Heart left ventricle (tissue), 16 donors: ENCODE measurements at places on chromosomes 11 and 22. TPM values are rescaled to one million over a fixed set of nuclear protein-coding genes. Genes with fewer than 3 reads are reported as not detected.

Gene PLEKHA7
- 28.0 TPM for total RNA-seq

DNA sequence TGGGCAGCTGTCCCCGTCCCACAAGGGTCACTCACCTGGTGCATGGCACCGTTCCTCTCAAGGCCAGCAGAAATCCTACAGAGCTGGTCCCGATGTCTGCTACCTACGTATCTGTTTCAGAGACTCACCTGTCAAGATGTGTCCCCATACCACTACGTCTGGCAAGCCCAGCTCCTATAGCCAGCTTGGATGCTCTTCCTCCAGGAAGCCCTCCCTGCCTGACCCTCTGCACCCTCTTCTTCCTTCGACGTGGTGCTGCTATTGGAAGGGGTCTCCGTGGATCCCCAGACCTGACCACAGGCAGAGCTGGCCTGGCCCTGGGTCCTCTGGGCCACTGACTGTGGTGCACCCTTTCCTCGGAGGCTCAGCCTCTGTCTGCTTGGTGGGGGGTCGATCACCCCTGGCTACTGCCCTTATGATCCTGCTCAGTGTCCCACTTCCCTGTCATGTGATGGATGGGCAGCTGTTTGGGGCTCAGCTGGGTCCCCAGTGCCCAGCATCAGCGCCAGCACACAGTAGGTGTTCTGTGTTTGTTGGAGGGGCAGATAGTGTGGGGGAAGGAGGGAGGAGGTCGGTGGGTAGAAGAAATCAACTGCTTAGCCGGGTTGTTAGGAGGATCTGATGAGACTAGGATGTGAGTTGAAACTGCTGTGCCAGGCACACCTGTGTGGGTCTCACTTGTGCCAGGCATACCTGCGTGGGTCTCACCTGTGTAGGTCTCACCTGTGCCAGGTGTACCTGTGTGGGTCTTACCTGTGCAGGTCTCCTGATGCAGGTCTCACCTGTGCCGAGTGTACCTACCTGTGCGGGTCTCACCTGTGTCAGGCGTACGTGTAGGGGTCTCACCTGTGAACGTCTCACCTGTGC lies 21.7 kb upstream of the ARHGAP8 start:
- peaks cover 4% of the 10 kb centered on the region for H3K27me3 ChIP-seq
- no peak overlapping the region for H3K4me3 ChIP-seq
- no peaks in the 10 kb centered on the region for H3K36me3 ChIP-seq
- DNase-seq: peak; percentile 20

Gene CHRM1
- total RNA-seq: not detected

- no peak overlapping the region for H3K27ac ChIP-seq
- no peaks in the 10 kb centered on the region for H3K36me3 ChIP-seq
- no peaks in the 10 kb centered on the region for H3K4me1 ChIP-seq
- H3K27me3 ChIP-seq: no peaks in the 10 kb centered on the region
- no peak for DNase-seq
These were observed 90.1 kb downstream of the KIF18A start for GRCh38 chr11:28017816-28018215.

Gene PHETA2
- 6.9 TPM for total RNA-seq

DNA sequence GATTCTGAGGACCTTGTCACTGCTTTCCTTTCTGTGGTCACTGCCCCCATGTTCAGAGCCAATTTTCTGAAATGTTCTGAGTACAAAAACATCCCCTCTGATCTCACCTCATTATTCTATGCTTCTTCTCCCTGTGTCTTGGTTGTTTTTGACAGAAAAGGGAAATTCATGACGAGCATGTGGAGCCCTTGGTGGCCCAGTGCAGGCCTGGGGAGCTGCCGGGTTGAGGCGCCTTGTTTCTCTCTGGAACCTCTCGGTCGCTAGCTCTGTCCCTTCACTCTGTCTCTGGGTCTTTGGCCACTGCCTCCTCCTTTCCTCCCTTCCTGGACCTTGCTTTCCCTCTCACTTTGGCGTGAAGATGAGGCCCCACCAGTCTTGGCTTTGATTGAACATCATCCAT lies 63.0 kb upstream of the THY1 start:
- DNase-seq: no peak
- no peaks in the 10 kb centered on the region for H3K4me1 ChIP-seq
- no peak overlapping the region for H3K27ac ChIP-seq
- H3K36me3 ChIP-seq: no peaks in the 10 kb centered on the region
- no peak overlapping the region for H3K4me3 ChIP-seq

Gene BTBD18
- not detected for total RNA-seq

DNA sequence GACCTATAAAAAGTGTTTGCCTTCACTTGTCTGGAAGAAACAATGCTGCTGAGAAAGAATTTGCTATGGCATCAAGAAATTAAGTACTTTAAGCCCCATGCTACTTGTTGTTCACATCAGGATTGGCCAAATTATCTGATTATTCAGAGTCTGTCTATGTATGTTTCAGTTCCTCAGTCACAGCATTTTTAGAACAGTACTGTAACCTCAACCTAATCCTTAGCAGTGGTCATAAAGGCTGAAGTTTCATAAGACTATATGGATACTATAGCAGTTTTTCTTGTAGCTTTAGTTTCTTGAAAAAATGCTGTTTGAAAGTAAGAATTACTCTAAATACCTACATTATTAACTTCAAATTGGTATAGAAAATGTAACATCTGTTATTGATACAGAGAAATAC lies 153.9 kb downstream of the INSC start:
- H3K27me3 ChIP-seq: no peaks in the 10 kb centered on the region
- H3K36me3 ChIP-seq: no peaks in the 10 kb centered on the region
- no peak overlapping the region for H3K27ac ChIP-seq
- H3K4me3 ChIP-seq: no peak overlapping the region

GRCh38 chr11:72840780-72841179 lies 26.6 kb downstream of the ATG16L2 start:
- DNase-seq: no peak
- no peak overlapping the region for H3K4me3 ChIP-seq
- H3K36me3 ChIP-seq: peaks cover 68% of the 10 kb centered on the region
- no peak overlapping the region for H3K27ac ChIP-seq

Gene OR51I1
- not detected for total RNA-seq

- DNase-seq: no peak
- H3K36me3 ChIP-seq: no peaks in the 10 kb centered on the region
- no peak overlapping the region for H3K27ac ChIP-seq
- no peak overlapping the region for H3K4me3 ChIP-seq
These were observed 9.0 kb downstream of the TBC1D10A start for GRCh38 chr22:30317778-30318177.

DNA sequence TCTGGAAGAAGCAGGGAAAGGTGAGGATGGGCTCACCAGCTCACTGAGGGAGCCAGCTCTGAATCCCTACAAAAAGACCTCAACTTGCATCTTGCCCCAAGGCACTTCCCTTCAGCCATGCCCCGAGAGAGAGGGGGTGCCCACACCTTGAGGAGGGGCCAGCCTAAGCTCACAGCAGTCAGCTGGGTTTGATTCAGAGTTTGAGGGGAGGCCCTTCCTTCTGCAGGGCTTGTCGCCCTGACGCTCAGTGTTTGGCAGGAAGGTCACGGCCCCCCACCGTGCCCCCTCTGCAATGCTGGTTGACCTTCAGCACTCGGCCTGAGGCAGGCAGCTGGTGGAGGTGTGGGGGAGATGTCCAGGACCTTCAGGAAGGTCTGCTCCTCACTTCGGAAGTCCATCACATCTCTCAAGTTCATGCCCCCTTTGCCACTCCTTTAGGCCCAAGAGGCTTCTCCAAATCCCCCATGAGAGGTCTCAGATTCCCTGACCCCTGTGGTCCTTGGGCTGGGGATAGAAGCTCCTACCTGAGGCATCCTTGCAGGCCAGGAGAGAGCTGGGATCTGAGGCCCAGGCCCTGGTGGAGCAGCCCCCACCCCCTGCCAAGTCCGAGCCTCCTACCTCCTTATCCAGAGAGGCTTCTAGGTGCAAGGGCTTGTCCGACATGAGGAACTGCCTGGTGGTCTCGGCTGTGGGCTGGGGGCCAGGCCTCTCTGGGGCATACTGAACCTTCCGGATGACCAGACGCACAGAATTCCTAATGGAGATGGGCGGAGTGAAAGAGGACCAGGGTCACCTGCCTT lies 37.6 kb downstream of the TPBGL start:
- H3K36me3 ChIP-seq: peaks cover 56% of the 10 kb centered on the region
- H3K27me3 ChIP-seq: no peaks in the 10 kb centered on the region
- DNase-seq: peak; percentile 22

- no peak overlapping the region for H3K4me3 ChIP-seq
- no peaks in the 10 kb centered on the region for H3K27me3 ChIP-seq
- no peak for DNase-seq
- H3K27ac ChIP-seq: no peak overlapping the region
- H3K36me3 ChIP-seq: no peaks in the 10 kb centered on the region
These were observed 6.1 kb upstream of the STIM1 start for GRCh38 chr11:3849297-3849874.

DNA sequence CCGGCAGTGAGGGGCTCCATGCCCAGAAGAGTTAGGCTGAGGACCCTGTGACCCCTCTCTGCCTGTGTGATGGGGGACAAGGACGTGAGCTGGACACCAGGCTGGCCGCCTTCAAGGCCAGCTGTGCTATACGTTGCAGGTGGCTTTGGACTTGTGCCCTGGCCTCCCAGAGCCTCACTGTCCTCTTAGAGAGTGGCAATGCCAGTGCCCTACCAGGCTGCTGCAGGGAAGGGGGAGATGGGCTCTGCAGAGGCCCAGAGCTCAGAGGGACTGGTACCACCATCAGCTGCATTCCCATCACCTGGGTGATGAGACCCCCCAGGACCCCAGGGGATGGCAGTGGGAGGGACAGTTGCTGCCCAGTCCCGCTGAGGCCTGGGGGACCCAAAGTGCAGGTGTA lies 90.4 kb upstream of the SHISAL1 start:
- no peak for DNase-seq
- H3K36me3 ChIP-seq: no peaks in the 10 kb centered on the region
- peaks cover 8% of the 10 kb centered on the region for H3K4me1 ChIP-seq

GRCh38 chr11:70799386-70799785 lies 401.1 kb downstream of the CTTN start:
- no peaks in the 10 kb centered on the region for H3K36me3 ChIP-seq
- H3K4me3 ChIP-seq: no peak overlapping the region
- no peaks in the 10 kb centered on the region for H3K27me3 ChIP-seq
- H3K4me1 ChIP-seq: no peaks in the 10 kb centered on the region

Gene FZD4
- total RNA-seq: 21.1 TPM

DNA sequence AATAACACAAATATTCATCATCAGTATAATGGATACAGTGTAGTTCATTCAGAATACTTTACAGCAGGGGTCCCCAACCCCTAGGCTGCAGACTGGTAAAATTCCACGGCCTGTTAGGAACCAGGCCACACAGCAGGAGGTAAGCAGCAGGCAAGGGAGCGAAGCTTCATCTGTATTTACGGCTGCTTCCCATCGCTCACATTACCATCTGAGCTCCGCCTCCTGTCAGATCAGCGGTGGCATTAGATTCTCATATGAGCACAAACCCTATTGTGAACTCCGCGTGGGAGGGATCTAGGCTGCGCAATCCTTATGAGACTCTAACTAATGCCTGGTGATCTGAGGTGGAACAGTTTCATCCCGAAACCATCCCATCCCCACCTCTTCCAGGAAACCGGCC lies 125.1 kb downstream of the SERGEF start:
- H3K4me1 ChIP-seq: no peaks in the 10 kb centered on the region
- no peak overlapping the region for H3K27ac ChIP-seq
- no peak for DNase-seq
- H3K36me3 ChIP-seq: no peaks in the 10 kb centered on the region
- no peak overlapping the region for H3K4me3 ChIP-seq
- H3K27me3 ChIP-seq: no peaks in the 10 kb centered on the region

DNA sequence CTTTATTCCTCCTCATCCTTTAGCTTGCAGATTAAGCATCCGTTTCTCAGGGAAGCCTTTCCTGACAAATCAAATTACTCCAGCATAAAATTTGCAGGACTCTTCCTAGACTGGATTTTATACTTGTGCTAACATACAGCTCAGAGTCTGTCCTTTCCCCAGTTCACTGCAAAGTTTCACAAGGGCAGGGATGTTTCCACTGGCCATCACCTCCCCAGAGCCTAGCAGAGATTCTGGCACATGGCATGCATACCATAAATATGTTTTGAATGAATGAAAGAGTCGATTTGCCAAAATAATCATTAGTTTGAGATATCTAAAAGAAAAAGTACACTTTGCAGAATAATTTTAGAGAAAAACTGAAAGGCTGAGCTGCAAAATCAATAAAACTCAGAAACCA lies 10.6 kb downstream of the MSANTD4 start:
- no peaks in the 10 kb centered on the region for H3K27me3 ChIP-seq
- H3K4me1 ChIP-seq: no peaks in the 10 kb centered on the region
- no peak overlapping the region for H3K27ac ChIP-seq

Gene WNT11
- total RNA-seq: 13.1 TPM

DNA sequence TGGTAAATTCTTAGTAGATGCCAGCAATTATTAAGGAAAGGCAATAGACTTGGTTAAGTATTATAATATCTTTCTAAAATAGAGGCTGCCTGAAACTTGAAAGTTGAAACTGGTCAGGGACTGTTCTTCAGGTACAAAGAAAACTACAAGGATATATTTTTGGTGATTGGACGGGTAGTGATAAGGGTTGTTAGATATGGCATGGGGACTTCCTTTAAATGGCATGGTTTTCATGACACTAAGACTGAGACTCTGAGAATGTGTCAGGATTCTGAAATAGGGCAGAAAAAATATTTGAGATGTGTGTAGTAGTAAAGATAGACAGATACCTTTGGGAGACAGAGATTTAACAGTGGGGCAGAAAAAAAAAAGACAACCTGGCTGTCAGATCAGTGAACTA lies 108.4 kb upstream of the SLC5A12 start:
- DNase-seq: no peak
- H3K36me3 ChIP-seq: no peaks in the 10 kb centered on the region
- no peaks in the 10 kb centered on the region for H3K4me1 ChIP-seq
- no peaks in the 10 kb centered on the region for H3K27me3 ChIP-seq
- no peak overlapping the region for H3K27ac ChIP-seq
- no peak overlapping the region for H3K4me3 ChIP-seq

Gene DGCR6L
- 38.7 TPM for total RNA-seq

DNA sequence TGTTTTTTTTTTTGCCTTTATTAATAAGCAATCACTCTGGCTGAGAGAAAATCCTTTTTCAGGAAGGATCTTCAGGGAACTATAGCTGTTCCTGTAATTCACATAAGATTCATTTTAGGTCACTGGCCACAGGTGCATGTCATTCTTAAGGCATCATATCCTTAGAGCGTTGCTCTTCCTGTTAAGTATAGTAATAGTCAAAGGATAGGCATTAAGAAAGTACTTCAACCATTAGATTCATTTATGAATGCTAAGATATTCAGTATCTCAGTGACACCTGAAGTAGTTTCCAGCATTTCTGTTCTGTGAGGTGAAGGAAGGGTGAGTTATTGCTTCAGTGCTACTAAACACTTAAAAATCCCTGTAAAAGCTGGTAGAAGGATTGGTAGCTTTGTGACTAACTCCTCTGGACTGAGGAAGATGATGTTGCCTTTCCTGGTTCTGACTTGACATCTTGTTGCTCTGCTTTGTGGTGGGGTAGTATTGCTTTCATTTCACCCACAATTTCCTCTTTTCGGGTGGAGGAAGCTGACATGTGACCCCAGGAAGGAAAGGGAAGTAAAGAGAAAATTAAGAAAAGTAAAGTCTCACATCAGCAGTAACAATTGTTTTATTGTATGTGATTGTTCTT lies 34.7 kb downstream of the RNF169 start:
- H3K27me3 ChIP-seq: no peaks in the 10 kb centered on the region
- no peak overlapping the region for H3K4me3 ChIP-seq
- H3K4me1 ChIP-seq: peaks cover 39% of the 10 kb centered on the region
- no peak for DNase-seq

Gene IGSF22
- 1.2 TPM for total RNA-seq

Gene SPON1
- 16.9 TPM for total RNA-seq

Gene TMEM258
- 48.0 TPM for total RNA-seq
